CD8-positive, alpha-beta memory T cell (primary cell): ENCODE measurements at places on chromosomes 7 and 10. TPM values are rescaled to one million over a fixed set of nuclear protein-coding genes. Genes with fewer than 3 reads are reported as not detected.

Gene TMEM184A
- total RNA-seq, result not detected

Gene LRIT1
- total RNA-seq, result not detected

Gene NKX2-3
- not detected for total RNA-seq

Gene TMEM229A
- total RNA-seq, result not detected

Gene GBX1
- not detected for total RNA-seq

DNA sequence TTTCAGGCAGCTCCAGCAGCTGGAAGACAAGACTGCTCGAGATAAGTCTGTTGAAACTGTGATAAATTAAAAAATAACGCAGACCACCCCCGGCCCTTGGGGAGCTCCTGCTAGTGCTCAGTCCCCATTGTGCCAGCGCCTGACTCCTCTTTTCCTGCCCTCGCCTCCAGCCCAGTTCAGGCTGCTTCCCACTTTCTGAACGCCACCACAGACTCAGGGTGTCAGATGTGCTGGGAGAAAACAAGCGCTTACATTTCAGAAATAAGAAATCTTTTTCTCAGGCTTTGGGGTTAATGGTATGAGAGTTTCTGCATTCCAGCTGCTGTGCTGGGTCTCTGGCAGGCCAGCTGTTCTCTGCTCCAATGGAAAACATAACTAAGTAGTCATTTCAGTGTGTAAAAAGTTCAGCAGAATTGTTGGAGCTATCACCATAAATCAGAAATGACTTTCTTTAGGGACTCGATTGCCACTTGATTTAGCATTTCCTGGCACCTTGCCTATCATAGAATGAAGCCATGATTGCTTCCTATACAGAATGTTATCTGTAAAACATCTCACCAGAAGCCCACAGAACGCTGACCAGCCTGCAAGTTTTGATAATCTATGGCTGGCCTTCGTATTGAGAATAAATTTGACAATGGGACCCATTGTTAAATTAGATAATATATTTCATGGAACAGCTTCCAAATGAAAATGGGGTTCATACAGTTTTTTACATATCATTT is 257.0 kb upstream of the ZNF32 start:
- H3K27me3 ChIP-seq, result no peaks in the 10 kb centered on the region
- no peaks in the 10 kb centered on the region for H3K36me3 ChIP-seq
- H3K4me1 ChIP-seq, result no peaks in the 10 kb centered on the region
- H3K4me3 ChIP-seq, result no peak overlapping the region
- no peak for DNase-seq

DNA sequence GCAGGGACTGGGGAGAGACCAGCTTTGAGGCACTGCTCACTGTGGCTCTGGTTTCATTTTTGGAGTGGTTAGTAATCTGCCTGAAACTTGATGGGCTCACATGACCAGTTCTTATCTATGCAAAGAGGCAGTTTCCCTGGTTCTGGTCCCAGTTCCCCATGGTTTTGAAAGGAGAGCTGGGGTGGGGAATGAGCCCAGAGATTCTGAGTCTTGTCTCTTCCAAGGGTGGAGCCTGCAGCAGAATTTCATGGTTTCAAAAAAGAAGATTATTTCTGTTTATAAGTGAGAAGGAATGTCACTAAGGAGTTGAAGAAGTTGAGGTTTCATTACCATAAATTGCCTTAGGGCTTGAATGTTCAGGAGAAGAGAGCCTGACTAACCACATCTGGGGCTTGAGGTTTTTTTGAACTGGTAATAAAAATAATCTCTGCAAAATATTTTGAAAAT is 190.2 kb upstream of the HABP2 start:
- H3K27me3 ChIP-seq, result no peaks in the 10 kb centered on the region
- no peak overlapping the region for H3K4me3 ChIP-seq
- no peaks in the 10 kb centered on the region for H3K4me1 ChIP-seq
- no peak overlapping the region for H3K27ac ChIP-seq
- DNase-seq, result no peak

DNA sequence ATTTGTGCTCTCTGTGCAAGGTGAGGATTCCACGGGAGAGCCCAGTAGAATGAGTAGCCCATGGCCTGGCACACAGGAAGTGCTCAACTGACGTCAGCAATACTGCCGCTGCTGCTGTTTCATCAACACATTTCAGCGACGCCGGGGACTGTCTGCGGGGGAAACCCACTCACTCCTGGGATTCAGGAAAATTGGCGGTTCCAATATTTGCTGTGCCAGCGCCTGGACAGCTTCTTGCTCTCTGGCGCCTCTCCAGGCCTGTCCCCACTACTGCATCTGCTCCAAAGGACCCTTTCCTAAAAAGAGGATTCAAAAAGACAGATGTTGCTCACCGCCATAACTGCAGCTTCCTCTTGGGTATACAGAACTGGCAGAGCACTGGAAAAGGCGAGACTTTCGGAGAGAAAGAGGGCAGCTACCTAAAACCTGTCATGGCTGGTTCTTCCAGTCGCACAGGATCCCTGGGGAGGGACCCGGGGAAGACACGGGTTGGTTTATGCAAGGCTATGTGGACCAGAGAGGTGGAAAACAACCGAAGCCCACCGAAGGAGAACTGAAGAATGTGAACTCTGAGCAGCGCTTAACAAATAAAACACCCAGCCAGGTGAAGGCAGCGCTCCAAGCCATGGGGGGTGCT is 39.7 kb upstream of the ENO4 start:
- H3K27ac ChIP-seq, result no peak overlapping the region
- no peak for DNase-seq
- H3K4me3 ChIP-seq, result no peak overlapping the region
- H3K27me3 ChIP-seq, result no peaks in the 10 kb centered on the region
- no peaks in the 10 kb centered on the region for H3K4me1 ChIP-seq

DNA sequence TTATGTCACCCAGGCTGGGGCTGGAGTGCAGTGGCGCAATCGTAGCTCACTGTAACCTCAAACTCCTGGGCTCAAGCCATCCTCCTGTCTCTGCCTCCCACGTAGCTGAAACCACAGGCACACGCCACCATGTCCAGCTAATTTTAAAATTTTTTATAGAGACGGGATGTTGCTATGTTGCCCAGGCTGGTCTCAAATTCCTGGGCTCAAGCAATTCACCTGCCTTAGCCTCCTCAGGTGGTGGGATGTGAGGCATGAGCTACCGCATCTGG is 123.2 kb upstream of the PARD3 start:
- no peaks in the 10 kb centered on the region for H3K4me1 ChIP-seq
- H3K4me3 ChIP-seq, result no peak overlapping the region
- DNase-seq, result no peak
- H3K27ac ChIP-seq, result no peak overlapping the region

DNA sequence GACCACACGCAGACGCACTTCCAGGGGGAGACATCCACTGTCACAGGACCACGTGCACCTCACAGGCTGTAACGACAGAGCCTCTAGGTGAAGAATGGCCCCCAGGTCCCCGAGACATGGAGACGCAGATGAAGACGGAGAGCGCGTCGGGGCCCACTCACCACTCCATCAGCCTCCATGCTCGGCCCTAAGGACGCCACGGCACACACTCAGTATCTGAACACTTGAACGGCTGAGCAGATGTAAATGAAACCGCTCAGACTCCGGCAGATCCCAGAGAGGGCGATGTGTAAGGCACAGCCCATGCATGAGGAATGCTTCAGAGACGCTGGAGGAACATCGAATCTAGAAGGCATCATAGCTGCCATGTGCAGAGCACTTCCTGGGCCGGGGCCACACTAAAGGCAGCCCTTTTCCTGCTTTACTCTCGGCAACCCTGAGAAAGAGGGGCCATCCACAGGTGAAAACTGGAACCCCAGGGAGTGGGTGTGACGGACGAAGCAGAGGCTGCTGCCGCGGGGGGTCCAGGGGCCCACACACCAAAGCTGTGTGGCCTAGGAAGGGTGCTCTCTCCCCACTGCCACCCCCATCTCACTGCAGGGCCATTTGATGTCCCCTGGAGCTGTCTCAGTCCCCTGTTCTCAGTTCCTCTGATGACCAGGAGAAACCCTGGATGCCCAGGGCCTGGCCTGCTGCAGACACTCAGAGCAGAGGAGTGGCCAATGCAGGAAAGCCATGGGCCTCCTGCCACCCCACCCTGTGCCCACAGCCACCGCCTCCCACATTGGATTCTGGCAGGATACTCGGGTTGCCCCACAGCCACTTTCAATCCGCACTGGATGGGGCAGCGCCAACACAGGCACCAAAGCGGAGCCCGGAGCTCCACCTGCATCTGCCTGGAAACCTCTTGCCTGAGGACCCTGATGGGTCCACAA is 253.8 kb downstream of the MAD1L1 start:
- no peak overlapping the region for H3K27ac ChIP-seq
- peaks cover 9% of the 10 kb centered on the region for H3K4me1 ChIP-seq
- no peak for DNase-seq
- no peaks in the 10 kb centered on the region for H3K36me3 ChIP-seq
- no peaks in the 10 kb centered on the region for H3K27me3 ChIP-seq
- no peak overlapping the region for H3K4me3 ChIP-seq

GRCh38 chr7:52925332-52925731 is 110.1 kb upstream of the POM121L12 start:
- H3K27ac ChIP-seq, result no peak overlapping the region
- H3K36me3 ChIP-seq, result no peaks in the 10 kb centered on the region
- no peaks in the 10 kb centered on the region for H3K27me3 ChIP-seq

GRCh38 chr10:33224251-33224965 is 110.1 kb downstream of the NRP1 start:
- H3K27me3 ChIP-seq, result no peaks in the 10 kb centered on the region
- no peak overlapping the region for H3K27ac ChIP-seq
- DNase-seq, result no peak
- no peaks in the 10 kb centered on the region for H3K36me3 ChIP-seq
- no peaks in the 10 kb centered on the region for H3K4me1 ChIP-seq

DNA sequence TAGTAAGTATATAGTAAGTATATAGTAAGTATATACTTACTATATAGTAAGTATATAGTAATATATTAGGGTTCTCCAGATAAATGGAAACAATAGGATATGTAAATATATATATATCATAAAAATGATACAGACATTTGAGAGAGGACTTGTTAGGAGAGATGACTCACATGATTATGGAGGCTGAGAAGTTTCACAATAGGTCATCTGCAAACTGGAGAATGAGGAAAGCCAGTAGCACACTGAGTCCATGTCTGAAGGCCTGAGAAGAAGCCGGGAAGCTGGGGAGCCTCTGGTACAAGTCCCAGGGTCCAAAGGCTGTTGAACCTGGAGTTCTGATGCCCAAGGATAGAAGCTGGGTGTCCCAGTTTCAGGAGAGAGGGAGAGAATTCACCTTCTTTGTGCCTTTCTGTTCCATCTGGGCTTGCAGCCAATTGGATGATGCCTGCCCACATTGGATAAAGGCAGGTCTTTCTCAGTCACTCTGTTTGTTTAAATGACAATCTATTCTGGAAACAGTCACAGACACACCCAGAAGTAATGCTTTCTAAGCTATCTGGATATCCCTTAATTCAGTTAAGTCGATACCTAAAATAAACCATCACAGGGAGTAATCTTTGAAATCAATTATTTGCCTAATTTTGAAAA is 205.5 kb upstream of the CDC14C start:
- no peak overlapping the region for H3K4me3 ChIP-seq
- H3K4me1 ChIP-seq, result no peaks in the 10 kb centered on the region
- H3K27me3 ChIP-seq, result no peaks in the 10 kb centered on the region
- no peaks in the 10 kb centered on the region for H3K36me3 ChIP-seq
- DNase-seq, result no peak

GRCh38 chr7:138801256-138801655 is 3.3 kb upstream of the ATP6V0A4 start:
- no peak overlapping the region for H3K27ac ChIP-seq
- H3K36me3 ChIP-seq, result no peaks in the 10 kb centered on the region
- H3K27me3 ChIP-seq, result peaks cover 2% of the 10 kb centered on the region
- DNase-seq, result no peak
- no peak overlapping the region for H3K4me3 ChIP-seq
- no peaks in the 10 kb centered on the region for H3K4me1 ChIP-seq

GRCh38 chr7:23783115-23783514 is 73.1 kb downstream of the STK31 start:
- H3K27ac ChIP-seq, result no peak overlapping the region
- no peaks in the 10 kb centered on the region for H3K4me1 ChIP-seq
- no peak for DNase-seq
- no peak overlapping the region for H3K4me3 ChIP-seq
- no peaks in the 10 kb centered on the region for H3K27me3 ChIP-seq
